ENCODE measurements at places on chromosomes 12 and 14.

DNA sequence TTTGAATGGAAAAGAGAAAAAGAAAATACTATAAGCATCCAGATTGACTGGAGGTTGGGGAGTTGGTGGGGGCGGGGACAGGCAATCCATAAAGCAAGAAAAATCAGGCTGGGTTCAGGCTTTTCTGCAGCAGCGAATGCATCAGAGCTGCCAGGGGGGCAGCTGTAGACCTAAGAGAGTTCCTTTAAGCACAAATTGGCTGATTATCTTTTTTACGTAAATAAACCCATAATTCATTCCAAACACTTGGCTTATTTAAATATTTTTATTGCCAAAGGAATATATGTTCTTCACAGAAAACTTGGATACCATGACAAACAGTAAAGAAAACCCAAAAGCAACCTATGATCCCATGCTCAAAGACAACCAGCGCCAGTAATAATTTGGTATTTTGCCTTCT is 10.2 kb downstream of the BDKRB2 start:
- no peak for DNase-seq

GRCh38 chr14:99036611-99037293 is 235.2 kb downstream of the BCL11B start:
- no peak for DNase-seq

DNA sequence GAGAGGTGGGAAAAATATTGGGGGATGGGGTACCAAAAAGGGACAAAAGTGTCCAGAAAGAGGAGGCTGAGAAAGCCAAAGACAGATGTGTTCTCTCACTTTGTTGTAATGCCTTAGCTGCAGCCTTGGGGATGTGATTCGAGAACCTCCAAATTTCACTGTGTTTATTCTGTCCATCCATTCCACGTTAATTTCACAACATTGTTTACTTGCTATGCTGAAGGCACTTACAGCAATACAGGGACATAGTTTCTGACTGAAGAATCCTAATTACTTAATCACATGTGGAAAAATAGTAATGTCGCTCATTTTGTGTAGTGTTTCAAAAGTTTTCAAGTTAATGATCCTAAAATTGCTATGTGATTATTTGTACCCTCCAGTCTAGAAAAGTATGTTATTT is 146.2 kb upstream of the SLC38A2 start:
- DNase-seq = no peak

GRCh38 chr12:52698651-52699340 is 4.5 kb downstream of the KRT77 start:
- no peak for DNase-seq

DNA sequence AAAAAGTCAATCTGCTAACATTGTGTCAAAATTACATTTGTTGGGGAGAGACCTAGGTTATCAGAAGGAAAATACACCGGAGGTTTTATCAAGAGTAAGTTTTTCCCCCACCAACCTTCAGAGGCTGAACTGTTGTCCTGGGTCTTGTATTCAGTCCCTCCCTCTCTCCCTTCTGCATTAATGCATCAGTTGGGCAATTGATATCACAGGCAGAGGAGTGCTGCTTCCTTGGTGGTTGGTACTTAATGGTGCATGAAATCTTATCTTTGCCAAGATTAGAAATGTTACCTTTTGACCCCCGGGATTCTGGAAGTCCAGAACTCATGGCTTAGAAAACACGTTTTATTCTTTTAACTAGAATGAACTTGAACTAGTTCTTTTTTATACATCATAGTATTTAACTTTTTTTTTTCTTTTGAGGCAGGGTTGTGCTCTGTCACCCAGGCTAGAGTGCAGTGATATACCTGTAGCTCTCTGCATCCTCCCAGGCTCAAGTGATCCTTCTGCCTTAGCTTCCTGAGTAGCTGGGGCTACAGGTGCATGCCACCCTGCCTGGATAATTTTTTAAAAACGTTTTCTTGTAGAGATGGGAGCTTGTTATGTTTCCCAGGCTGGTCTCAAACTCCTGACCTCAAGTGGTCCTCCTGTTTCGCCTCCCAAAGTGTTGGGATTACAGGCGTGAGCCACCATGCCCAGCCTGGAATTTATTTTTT is 4.9 kb downstream of the PCBP2 start:
- DNase-seq = no peak

DNA sequence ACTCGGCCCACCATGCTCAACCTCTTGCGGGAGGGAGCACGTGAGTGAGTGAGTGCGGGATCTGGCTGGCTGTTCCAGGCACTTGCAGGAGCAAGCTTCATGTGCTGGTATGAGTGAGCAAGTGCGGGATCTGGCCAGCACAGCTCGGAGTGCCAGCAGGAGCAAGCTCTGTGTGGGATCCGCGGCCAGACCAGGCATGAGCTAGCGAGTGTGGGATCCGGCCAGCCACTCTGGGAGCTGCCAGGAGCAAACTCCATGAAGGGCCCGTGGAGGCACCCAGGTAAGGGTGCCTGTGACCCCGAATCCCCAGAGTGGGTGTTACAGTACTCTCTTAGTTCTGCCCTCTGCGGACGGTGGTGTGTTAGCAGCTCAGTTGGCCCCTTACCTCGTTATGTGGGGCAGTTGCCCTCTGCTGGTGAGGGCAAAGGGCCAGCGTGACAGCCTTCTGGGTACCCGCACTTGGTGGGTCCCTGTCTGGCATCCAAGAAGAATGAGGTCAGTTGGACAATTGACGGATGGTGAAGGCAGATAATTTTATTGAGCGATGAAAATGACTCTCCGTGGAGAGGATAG is 38.3 kb downstream of the RAD51B start:
- no peak for DNase-seq

DNA sequence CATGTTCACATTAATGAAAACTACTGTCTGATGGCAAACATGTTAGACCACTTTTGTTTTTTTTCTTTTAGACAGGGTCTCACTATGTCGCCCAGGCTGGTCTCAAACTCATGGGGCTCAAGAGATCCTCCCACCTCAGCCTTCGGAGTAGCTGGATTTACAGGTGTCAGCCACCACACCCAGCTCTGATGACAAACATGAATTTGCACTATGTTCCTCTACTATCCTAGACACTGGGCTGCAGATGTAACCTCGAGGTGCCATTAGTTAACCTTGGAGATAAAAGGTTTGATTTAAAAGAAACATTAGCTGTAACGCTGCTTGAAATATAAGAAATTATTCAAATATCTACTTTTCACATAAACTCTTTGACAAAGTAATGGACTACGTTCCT is 8.1 kb downstream of the VPS37B start:
- DNase-seq = no peak

DNA sequence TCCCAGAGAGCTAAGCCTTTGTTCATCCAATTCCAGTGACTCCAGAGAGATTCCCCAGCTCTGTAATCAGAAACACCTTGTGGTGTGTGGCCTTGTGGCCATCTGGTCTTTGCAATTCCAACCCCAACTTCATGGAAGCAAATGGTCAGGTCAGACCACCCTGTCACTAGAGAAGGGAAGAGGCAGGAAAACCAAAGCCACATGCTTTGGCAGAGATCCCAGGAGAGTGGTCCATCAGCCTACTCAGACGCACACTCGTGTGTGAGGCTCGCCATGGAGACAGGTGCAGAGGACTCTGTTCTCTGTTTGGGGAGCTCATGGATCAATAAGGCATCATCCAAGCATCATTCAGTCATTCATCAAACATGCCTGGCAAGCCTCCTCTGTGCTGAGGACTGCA is 46.2 kb upstream of the TUNAR start:
- no peak for DNase-seq

DNA sequence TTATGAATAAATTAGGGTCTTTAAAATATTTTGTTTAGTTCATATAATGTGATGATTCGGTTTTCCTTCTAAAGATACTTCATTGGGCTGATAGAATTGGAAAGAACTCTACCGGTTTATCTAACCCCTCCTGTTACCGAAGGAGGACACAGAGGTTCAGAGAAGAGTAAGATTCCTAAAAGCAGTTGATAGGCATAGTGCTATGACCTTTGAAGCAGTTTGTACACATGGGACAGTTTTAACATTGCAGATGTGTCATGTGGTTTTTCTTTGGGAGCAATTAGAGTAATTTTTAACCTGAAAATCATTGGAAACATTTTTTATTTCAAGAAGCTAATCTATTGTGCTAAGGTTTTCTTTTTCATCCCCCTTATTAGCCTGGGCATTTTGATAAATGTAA is 62.8 kb downstream of the BHLHE41 start:
- no peak for DNase-seq

GRCh38 chr12:67364228-67364627 is 95.1 kb downstream of the CAND1 start:
- DNase-seq = no peak

GRCh38 chr14:101022121-101022520 is 118.6 kb upstream of the RTL1 start:
- DNase-seq = no peak

DNA sequence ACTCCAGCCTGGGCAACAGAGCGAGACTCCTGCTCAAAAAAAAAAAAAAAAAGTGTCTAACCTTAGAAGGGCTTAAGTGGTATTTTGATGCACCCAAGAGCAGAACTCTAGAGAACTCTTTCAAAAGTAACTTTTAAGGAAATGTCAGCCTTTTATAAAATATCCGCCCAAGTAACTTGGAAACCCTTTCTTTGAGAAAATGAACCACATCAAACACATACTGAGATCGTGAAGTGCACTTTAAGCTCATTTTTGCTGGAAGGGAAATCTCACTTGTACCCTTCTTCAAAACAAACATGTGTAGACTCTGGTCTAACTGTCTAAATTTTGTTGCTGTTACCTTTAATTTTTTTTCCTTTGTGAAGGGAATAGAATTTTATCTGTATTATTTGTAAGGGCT is 5.5 kb downstream of the C12orf56 start:
- DNase-seq = no peak

- DNase-seq = peak; percentile 98
These were observed at the start of gene RNU4-1 for GRCh38 chr12:120292661-120293531. Gene RNU4-1 (minus strand): TSS chr12:120293237.

GRCh38 chr14:104563191-104563741 is 16.3 kb upstream of the C14orf180 start:
- DNase-seq = no peak

DNA sequence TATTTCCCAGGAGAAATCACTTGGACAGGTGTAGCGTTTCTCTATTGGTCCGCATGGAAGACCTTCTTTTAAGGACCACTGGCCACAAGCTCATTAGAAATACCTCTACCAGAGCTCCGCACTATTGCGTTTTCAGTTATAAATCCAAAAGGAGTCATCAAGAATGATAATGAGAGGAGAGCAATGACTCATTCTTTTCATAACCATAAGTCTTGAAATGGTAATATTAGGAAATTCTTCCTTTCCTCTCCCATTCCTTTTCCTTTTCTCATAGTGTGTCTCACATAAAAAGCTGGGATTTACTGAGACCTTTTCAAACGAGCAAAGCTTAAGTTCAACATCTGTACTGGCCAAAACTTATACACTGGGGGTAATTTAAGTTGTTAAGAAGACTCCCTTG is 215.7 kb downstream of the CPNE8 start:
- DNase-seq = no peak

- peak; percentile 41 for DNase-seq
These were observed 840 bp downstream of the SIX4 start for GRCh38 chr14:60723116-60723906.

DNA sequence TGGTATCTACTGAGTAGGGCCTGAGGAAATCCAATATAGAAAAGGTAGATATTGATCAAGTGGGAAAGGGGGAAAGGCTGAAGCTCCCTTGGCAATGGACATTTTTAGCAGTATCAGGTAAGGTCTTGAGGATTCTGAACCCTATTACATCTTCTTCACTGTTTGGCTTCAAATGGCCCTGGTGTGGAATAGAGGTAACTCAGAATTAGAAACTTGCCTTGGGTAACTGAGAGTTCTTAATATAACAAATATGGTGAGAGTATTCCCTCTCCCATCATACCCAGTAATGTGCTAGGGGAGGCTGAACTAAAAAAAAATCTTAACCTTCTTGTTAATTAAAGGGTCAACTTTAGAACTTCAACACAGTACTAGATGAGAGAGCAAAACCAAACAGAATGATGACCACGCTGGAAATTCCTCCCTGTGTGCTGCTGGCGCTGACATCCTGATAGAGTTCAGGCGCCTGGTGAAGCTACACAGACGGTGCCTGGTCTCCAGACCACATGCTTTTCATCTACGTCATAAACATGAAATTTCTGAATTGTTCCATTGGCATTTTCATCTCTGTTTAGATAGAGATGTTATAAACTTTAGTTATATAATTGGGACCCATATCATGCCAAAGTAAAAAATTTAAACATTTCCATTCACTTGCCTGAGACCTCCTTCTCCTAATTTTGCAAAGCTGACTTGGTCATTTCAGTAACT is 128.3 kb downstream of the AKAP6 start:
- no peak for DNase-seq

DNA sequence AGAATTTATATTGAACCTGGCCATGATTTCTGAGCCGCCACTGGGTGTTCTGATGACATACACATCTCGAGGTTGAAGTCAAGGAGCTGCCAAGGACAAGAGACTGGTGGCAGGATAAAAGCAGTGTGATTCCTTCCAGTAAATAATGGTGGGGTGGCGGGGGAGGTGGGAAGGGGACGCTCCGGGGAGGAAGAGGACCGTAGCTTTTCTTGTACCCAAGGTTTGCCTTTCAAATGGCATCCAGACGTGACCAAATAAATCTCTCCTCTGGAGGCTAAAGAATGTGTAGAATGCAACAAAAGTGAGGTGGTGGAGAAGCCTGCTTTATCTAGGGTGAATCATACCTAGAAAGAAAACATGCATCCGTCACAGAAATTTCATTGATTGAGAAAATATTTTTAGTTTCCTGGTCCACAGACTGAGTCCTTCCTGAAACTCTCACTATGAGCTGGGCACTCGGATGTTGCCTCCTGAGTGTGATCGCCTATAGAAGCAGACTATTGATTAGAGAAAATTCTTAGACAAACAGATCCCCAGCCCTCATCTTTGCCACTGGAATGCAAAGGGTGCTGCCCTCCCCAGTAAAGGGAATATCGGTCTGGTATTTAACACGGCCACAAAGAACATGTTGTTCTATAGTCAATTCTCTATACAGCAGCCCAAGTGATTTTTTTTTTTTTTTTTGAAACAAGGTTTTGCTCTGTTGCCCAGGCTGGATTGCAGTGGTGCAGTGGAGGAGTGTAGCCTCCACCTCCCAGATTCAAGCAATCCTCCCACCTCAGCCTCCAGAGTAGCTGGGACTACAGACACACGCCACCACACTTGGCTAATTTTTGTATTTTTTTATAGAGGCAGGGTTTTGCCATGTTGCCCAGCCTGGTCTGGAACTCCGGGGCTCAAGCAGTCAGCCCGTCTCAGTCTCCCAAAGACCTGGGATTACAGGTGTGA is 112.1 kb downstream of the DPF3 start:
- DNase-seq = no peak

DNA sequence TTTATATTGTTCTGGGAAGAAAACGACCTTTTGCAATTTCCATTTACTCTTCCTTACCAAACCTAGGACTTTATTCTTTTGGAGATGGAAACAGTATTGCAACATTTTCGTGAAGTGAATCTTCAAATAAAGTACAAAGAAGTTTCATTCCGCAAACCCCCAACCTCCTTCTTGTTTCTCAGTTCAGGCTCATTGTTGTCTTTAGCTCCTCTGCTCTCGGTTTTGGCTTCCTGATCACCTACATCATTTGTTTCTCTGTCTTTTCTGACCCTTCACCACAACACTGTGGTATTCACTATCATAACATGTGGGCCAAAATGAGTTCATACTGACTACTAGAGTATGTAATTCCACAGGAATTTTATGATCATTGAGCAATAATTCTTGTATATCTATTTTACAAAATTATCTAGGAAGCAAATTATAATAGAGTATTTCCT is 266.8 kb downstream of the ADAMTS20 start:
- DNase-seq = no peak

- no peak for DNase-seq
These were observed 226.2 kb upstream of the CRY1 start for GRCh38 chr12:107319533-107320032.
